ENCODE measurements at places on chromosomes 6 and 20.

DNA sequence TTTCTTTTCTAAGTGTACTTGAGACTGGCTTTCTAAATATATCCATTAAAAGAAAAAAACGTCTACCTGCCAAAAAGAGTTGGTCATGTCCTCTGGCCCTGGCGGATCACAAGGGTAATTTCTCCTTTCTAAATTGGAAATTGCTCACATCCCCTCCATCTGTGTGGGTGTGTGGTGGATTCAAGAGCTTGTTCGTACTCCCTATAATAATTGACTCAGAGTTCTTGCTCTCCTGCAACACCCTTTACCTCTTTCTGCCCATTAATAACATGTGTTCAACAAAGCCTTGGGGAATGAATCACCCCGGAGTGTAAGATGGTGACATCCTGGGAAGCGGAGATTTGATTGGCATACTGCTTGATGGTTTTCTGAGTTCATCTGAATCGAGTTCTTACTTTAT is 263.8 kb downstream of the ALDH8A1 start:
- DNase-seq: no peak

- DNase-seq: no peak
Observed at GRCh38 chr6:72037006-72037405, 150.7 kb downstream of the RIMS1 start.

- DNase-seq: no peak
Observed at GRCh38 chr6:119210596-119210995, 132.1 kb upstream of the FAM184A start.

DNA sequence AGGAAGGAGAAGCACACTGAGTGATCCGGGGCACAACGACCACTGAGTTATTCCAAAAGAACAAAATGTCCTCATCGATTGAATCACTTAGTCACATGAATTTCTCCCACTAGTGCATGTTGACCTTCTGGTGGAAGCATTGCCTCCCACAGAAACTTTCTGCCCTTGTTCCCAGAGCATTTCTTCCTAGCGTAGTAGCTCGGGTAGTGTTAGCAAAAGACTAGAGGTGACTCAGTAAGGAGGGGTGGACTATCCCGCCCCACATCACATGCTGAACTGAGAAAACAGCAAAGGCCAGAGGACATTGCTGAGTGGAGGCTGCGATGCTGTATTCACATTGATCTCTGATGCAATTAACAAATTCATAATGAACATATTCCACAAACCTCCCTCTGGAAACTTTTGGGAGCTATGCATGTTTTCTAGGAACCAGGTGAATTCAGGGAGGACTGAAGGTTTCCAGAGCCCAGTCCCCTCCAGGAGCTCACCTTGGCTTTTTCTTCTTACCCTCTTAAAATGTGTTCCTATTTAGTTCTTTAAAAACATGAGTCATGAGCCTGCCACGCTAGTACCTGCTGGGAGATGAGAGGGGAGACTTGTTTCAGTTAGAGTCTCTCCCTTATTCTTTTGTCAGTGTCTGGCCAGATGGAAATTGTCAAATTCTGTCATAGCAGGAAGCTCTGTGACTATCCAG is 507.9 kb downstream of the CDH26 start:
- no peak for DNase-seq

GRCh38 chr20:56829788-56830385 is 200.8 kb downstream of the TFAP2C start:
- no peak for DNase-seq

DNA sequence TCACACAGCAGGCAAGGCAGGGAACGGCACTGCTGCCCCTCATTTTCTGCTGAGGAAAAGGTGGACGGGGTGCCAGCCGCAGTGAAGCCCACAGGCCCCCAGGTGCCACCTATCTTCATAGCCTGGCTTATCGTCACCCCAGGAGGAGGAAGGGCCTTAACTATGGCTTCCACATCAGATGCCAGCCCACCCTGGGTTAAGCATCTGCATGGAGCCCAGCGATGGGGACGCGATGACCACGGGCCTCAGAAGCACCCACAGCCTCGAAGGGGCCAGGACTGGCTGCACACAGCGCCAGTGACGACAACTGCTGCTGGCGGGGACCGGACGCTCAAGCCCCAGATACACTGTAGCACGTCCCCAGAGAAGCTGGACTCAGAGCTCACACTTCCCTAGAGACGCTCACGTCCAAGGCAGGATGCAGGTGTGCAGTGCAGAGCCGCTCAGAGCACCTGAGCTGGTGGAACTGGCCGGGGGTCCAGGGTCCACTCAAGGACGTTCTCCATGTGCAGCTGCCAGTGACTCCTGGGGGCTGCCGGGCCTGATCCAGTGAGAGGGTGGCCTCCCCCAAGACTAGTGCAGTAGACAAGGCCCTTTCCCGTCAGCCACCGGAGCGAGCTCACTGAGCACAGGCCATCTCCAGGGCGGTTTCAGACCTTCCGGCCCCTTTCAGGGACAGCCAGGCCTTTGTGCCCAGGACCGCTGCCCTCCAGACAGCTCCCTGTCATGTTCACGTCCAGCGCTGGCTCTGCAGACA is 83.0 kb downstream of the YTHDF1 start:
- no peak for DNase-seq

- no peak for DNase-seq
Observed at GRCh38 chr6:154314084-154314483, 42.5 kb downstream of the IPCEF1 start.

GRCh38 chr6:131262060-131262459 is 126.8 kb downstream of the AKAP7 start:
- no peak for DNase-seq

- DNase-seq: no peak
Observed at GRCh38 chr20:48822879-48823385, 4.9 kb downstream of the PREX1 start.

DNA sequence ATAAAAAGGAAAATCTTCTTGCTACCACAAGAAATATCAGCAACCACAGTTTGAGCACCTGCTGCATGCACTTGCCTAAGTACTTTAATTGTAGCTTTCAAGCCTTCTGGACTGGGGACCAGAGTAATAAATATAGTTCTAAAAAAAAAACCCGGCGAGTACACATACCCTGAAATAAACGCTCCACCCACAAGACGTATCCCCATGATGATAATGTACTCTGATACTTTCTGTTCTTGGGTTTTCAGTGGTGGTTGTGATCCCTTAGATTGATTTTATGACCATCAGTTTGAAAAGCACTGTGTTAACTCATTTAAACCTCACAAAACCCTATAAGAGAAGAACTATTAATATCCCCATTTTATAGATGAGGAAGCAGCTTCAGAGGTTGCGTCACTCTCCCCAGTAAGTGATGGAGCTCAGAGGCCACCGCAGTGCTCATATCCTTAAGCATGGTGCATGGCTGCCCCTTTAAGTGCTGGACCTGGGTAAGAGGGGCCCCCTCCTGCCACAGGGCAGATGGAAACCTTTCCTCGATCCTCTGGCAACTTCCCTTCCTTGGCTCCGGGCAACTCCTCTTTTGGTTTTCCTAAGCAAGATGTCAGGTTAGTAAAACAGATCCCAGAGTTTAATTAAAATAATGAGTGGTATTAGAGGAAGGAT is 67.3 kb downstream of the KCNB1 start:
- DNase-seq: no peak

DNA sequence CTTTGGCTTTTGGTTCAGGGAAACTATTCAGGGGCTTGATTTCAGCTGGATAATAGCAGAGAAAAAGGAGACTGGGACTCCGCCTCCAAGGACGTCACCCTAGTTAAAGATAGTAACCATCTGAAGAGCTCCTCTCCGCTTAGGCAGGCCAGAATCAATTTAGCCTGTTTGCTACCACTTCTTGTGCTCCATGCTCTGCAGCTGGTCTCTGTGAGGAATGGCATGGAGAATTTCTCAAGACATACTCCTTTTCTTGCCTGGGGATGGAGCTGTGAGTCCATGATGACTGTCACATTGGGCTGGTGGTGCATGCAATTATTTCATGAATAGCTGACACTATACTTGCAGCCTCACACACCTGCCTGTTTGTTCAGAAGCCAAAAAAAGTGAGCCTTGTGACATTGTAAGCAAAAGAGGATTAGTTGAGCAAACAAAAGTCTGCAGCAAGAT is 61.4 kb downstream of the TXLNB start:
- no peak for DNase-seq

DNA sequence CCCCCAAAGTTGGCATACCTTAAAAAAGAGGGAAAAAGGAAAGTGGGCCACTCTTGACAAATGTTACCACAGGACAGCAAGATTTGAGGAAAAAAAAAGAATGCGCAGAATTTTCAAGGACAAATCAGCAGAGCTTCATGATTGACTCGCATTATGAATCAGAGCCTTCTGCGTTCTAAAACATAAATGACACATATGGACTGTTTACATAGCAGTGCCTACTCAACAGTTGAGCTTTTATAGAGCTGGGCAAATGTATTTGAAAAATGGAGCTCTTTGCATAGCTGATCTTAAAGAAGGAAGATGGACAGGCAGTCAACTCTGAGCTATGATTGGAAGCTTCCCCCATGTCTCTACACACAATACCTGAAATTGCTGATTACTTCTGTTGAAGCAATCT is 213.2 kb upstream of the NT5E start:
- no peak for DNase-seq

GRCh38 chr20:3740615-3741301 is 8.3 kb downstream of the HSPA12B start:
- DNase-seq: no peak

DNA sequence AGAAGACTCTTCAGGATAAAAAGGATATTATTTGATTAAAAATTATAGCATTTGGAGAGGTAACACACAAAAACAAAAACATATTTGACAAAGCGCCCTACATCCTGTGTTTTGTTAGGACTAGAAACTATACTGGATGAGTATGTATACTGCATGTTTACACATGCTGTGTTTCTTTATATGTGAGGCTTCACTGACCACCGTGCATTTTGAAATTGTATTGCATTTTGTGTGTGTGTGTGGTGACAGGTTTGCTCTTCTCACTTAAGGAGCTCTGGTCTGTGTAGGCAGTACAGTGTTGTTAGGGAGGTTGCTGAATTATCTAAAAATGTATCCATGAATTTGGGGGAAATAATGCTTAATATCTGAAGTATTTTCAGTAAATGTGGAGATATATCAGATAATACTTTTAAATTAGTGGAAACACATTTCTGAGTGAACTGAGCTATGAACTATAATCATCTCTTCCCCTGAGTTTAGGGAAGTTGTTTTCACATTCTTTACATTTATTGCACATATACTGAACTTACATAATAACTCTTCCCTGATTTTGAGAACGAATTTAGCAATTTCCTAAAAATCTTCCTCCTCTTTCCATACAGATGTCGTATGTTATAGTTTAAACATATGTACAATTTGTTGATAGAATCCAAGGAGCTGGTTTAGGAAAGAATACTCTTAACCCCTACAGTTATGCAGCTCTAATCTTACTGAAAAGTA is 43.3 kb downstream of the TMEM170B start:
- DNase-seq: no peak
